ENCODE measurements at places on chromosomes 12 and 14. TPM values are rescaled to one million over a fixed set of nuclear protein-coding genes. Genes with fewer than 3 reads are reported as not detected.

The C12orf75 gene
- 31.2 TPM for polyA plus RNA-seq

The PMEL gene
- 5.7 TPM for polyA plus RNA-seq

- no peak for DNase-seq
Measured at GRCh38 chr14:81187832-81188522, 32.8 kb downstream of the GTF2A1 start.

DNA sequence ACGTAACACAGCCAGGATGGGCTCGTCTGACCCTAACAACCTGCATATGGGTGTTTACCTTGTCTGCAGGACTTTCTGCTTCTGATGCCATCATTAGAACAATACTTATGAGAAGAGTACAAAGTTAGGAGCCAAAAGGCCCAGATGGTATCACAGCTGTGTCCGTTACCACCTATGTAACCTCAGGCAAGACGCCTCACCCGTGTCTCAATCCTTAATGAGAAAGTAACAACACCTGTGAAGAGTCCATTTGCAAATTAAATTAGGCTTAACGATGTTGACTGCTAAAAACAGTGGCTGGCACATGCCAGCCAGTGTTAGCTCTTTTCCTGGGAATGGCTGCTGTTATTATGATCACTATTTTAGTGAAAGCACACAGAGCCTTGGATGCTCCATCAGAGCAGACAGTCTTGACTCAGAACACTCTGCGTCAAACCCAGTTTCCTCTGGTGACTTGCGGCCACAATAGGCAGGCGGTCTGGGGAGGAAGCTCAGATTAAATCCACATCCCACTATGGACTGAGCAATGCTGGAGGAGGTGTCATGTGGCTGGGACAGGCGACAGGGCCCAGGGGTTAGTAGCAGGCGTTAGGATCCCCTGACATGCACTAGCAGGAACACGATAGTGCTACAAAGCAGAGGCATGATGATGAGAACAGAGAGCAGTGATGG is 125.3 kb downstream of the SLC15A4 start:
- DNase-seq = no peak

GRCh38 chr12:109773384-109774011 is 59.7 kb downstream of the TRPV4 start:
- peak; percentile 52 for DNase-seq

GRCh38 chr12:89390802-89391673 is 38.7 kb upstream of the DUSP6 start:
- DNase-seq = peak; percentile 83

- no peak for DNase-seq
Measured at GRCh38 chr14:35368139-35368460, 36.4 kb downstream of the NFKBIA start.

- DNase-seq = no peak
Measured at GRCh38 chr12:50351120-50352043, 45.0 kb downstream of the FAM186A start.
